ENCODE measurements at places on chromosomes 16 and 17. TPM values are rescaled to one million over a fixed set of nuclear protein-coding genes. Genes with fewer than 3 reads are reported as not detected.

The WNT9B gene
- not detected for polyA plus RNA-seq

The SCIMP gene
- polyA plus RNA-seq: 1.5 TPM

The ATXN2L gene
- 38.5 TPM for polyA plus RNA-seq

The SLC13A2 gene
- not detected for polyA plus RNA-seq

The P2RX5 gene
- 28.9 TPM for polyA plus RNA-seq

The RGS11 gene
- polyA plus RNA-seq: not detected

The KRT33A gene
- not detected for polyA plus RNA-seq

The KRTAP2-1 gene
- not detected for polyA plus RNA-seq

The CNEP1R1 gene
- polyA plus RNA-seq: 19.2 TPM

The KIF19 gene
- 1.5 TPM for polyA plus RNA-seq

The PRR35 gene
- polyA plus RNA-seq: not detected

The HS3ST2 gene
- polyA plus RNA-seq: not detected
